HT1080 (cell line): ENCODE measurements at places on chromosomes 11 and 22. TPM values are rescaled to one million over a fixed set of nuclear protein-coding genes. Genes with fewer than 3 reads are reported as not detected.

GRCh38 chr22:33477120-33478111 is 419.2 kb upstream of the SYN3 start:
- no peak for DNase-seq

KLHDC7B gene
- total RNA-seq, result not detected in 2 replicates

MMP10 gene
- not detected in 2 replicates for total RNA-seq

DNA sequence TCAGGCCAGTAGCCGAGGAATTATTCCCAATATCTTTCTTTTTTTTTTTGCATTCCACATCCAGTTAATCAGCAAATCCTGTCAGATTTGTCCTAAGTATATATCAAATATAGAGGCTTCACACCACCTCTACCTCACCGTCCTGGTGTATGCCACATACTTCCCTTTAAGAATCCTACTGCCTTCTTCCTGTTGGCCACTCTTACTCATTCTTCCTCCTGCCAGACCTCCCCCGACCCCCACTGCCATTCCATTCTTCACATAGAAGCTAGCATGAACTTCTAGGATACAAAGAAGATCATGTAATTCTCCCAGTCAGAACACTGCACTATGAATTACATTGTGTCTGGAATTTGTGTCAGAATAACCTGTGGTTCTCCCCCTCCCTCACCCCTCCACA is 89.5 kb downstream of the TRIM44 start:
- peak; percentile 55 for DNase-seq

DNA sequence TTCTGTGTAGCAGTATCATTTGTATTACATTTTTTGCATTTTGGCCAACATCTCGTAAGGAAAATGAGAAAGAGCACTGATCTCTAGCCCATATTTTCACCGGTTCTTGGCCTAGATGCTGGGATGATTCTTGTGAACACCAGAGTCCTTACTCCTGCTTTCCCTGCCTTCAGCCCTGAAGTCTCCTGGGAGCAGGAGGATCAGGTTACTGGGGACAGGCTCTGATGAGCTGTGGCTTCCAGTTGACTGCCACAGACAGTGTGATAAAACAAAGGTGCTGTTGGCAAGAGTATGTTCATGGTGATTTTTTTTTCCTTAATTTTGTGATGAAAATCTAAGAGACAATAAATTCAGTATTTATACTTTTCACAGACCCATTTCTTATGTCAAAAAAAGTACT is 34.2 kb upstream of the ADSL start:
- DNase-seq, result no peak

- DNase-seq, result no peak
Observed at GRCh38 chr11:116647305-116648080, 125.3 kb downstream of the BUD13 start.

GRCh38 chr11:113363996-113364641 is 23.5 kb upstream of the ANKK1 start:
- no peak for DNase-seq

DNA sequence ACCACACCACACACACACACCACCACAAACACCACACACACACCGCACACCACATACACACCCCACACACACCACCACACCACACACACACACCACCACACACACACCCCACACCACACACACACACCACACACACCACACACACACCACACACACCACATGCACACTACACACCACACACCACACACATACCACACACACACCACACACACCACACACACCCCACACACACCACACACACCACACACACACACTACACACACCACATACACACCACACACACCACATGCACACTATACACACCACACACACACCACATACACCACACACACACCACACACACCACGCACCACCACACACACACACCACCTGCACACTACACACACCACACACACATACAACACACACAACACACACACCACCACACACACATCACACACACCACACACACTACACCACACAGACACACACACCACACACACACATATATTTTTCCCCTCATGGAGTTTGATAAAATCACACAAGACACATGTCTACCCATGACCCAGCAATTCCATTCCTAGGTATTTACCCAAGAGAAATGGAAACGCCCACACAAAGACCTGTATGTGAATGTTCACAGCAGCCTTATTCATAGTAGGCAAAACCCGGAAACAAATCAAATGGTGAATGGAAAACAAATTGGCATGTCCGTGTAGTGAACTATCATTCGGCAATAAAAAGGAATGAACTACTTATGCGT is 14.3 kb downstream of the CD5 start:
- DNase-seq, result no peak
